ENCODE measurements at places on chromosomes 4 and X.

DNA sequence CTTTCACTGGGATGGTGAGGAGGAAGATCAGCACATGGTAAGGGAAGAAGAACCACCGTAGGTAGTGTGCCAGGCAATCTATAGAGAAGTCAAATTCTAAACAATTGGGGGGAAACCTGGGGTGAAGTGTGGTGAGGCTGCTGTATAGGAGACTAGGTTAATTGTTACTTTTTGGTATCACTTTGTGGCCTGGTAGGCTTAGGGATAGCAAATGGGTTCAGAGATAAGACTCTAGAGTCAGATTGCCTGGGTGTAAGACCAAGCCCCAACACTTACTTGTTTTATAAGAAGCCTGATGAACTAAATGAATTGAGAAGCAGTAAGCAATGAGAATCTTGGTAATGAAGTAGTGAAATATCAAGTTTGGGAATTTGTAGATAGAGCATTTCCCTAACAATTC lies 8.7 kb downstream of the SMAD1 start:
- no peak for DNase-seq

DNA sequence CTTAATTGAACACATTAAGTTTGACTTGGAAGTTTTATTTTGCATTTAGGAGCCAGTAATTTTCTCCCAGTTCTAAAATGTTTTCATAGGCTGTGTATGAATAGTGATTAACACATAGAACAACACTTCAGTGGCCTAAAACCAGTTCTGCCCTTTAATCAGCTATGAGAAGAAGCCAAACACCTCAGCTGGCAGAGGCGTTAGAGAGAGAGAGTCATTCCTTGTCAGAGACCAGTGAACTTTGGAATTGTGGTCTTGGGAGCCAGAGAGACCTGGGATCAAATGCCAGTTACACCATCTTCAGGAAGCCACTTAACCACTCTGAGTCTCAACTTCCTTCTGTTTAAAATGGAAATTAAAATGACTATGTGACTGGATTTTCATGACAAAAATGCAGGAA lies 39.3 kb upstream of the PRPS2 start:
- no peak for DNase-seq

GRCh38 chr4:3851211-3851610 lies 85.0 kb downstream of the ADRA2C start:
- no peak for DNase-seq

- DNase-seq, result no peak
Measured at GRCh38 chr4:121072224-121073003, at the start of gene NDNF. NDNF (minus strand) TSS chr4:121072535; CDS start chr4:121045837, 26,698 bp downstream.

DNA sequence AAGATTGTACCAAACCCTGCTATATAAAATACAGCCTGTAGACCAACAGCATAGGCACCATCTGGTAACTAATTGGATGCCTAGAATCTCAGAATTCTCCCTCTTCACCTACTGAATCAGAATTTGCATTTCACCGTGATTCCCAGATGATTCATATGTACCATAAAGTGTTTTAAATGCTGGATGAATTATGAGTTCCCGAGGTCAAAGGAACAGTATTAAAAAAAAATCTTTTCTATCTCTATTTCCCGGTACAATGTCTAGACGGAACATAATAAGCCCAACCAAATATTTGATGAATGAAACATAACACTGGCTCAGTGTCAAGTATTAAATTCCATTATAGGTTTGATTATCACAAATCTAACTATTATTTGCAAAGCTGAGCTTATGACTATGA lies 280.0 kb downstream of the ANKRD50 start:
- no peak for DNase-seq

GRCh38 chrX:151513472-151513871 lies 50.0 kb upstream of the PASD1 start:
- no peak for DNase-seq

GRCh38 chr4:63717384-63717783 lies 691.9 kb downstream of the TECRL start:
- no peak for DNase-seq

- DNase-seq, result no peak
Measured at GRCh38 chr4:25123236-25123635, 37.0 kb downstream of the SEPSECS start.

GRCh38 chr4:86451560-86452330 lies 91.9 kb upstream of the MAPK10 start:
- DNase-seq, result no peak

- no peak for DNase-seq
Measured at GRCh38 chr4:163172647-163173046, 6.0 kb upstream of the NAF1 start.

DNA sequence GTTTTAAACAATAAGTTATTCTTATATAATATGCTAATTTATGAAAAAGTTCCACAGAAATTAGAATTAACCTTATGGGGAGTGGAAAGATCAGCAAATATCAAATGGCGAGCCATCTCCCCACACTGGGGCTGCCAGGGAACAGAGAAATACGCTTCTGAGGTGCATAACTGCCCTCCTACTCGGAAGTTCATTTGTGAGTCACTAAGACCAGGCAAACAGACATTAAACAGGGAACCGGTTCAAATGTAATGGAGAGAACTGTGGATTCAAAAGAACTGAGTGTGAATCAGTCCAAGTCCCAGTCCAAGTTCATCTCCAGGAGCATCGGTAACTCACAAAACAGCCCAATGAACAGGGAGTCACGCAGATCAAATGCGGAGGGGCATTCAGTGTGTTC lies 11.4 kb upstream of the S100G start:
- DNase-seq, result no peak

All from activated gamma-delta T cell treated with anti-CD3 and anti-CD28 coated beads, Interleukin-2, amount 50 U/mL, for 16 hours (primary cell).